ENCODE measurements at places on chromosomes 1 and 21.

GRCh38 chr1:157472056-157472701, 80.1 kb downstream of the FCRL5 start:
- no peak for DNase-seq

DNA sequence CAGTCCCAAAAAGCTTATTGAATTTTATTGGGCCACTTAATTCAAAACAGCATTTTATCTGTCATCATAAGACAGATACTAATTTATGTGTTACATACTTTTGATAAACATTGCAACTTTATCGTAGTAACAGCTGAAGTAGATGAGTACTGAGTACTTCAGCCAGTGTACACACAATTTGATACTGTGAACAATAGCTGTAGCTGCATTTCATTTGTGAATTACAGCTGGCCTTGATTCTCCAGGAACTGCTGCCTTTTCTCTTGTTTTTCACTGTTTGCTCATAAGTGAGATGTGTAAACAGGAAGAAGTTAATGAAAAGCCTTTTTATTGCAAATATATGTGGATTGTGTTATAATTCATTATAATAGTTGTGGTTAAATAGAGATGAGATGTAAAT, 10.2 kb downstream of the UAP1 start:
- no peak for DNase-seq

DNA sequence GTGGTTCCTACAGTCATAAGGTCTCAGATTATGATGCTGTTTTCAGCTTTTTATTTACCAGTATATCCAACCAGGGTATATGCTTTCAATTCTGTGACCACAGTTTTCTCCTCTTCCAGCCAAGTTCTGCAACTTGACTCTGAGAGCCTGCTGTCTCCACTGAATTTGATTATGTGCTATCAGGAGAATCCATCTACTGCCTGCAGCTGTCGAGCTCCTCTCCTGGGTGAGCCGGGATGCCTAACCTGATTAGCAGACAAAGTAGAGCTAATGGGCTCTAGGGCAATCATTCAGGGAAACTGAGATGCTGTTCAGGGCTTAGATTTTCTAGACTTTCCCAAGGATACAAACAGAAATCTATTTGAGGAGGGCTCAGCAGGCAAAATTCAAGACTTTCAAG, 271.5 kb upstream of the BEND5 start:
- no peak for DNase-seq

- no peak for DNase-seq
These were observed 6.8 kb upstream of the FAM89A start for GRCh38 chr1:231046730-231047395.

GRCh38 chr21:41768437-41769042, 1.7 kb upstream of the RIPK4 start:
- DNase-seq, result no peak

- DNase-seq, result no peak
These were observed 6.3 kb downstream of the PRCC start for GRCh38 chr1:156773607-156774006.

- DNase-seq, result no peak
These were observed 6.9 kb downstream of the TAF5L start for GRCh38 chr1:229619002-229619401.

GRCh38 chr1:28437924-28438699, 67.7 kb upstream of the RCC1 start:
- DNase-seq, result peak; percentile 22

DNA sequence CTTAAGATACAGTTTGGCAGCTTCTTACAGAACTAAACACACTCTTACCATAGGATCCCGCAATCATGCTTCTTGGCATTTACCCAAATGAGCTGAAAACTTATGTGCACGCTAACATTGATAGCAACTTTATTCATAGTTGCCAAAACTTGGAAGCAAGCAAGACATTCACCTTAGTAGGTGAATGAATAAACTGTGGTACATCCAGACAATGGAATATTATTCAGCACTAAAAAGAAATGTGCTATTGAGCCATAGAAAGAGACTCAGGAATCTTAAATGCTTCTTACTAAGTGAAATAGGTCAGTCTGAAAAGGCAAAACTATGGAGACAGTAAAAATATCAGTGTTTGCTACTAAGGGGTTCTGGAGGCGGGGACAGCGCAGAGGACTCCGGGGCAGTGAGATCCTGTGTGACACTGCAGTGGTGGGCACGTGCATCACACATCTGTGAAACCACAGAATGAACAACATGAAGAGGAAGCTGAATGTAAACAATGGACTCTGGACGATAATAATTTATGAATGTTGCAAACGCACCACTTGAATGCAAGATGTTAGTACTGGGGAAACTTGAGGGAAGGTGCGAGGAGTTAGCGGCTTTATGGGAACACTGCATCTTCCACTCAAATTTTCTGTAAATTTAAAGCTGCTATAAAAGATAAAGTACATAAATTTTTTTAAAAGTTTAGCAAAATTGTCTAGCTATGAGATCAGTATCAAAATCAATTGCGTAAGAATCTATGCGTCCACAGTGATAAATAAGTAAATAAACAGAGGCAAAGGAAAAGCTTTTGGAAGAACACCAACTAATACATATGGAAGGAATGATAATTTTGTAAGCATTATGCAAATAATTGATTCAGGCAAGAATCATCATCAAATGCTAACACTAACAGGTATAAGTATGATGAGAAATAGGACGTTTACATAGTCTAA, 15.4 kb upstream of the SPATC1L start:
- no peak for DNase-seq

- no peak for DNase-seq
These were observed 268.4 kb upstream of the NRIP1 start for GRCh38 chr21:15333136-15333710.

- DNase-seq, result no peak
These were observed 720 bp upstream of the F3 start for GRCh38 chr1:94542088-94542870.

DNA sequence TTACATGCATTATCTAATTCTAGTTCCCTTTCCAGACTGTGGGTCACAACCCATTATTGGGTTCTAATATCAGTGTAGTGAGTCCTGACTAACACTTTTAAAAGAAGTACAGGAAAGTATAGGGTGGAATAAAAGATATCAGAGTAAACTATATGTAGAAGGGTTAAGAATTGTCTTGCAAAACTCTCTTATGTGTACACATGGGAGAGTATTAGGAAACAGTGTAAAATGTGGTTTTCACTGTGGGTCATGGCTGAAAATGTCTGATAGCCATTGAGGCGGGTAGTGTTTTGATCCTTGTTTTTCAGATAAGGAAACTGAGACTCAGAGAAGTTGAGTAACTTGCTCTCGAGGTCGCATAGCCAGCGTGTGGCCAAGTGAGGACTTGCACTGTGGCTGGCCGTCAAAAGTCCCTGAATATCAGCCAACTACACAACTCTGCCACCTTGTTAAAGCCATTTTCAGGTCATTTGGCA, 18.5 kb upstream of the MTARC1 start:
- no peak for DNase-seq

DNA sequence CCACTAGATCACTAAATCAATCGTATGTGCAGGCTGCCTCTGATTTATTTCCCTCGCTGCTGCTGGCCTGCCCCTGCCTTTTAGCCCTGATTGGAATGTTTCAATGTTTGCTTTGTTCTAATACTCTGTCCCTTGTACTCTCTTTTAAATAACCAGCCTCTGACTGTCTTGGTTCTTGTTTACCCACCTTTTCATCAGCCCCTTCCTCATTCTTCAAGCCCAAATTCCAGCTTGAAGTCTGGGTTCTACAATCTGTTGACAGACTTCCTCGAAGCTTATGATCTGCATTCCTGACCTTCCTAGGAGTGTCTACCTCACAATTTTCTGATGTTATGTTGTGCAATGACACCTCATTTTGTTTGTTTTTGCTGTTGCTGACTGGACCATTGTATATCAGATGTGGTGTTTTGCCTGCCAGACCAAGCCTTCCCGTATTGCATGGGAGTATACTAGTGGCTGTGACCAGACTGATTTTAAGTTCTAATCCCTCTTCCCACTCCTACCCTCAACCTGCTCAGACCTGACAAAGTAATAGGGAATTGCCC, 46.6 kb upstream of the APOBEC4 start:
- DNase-seq, result no peak

DNA sequence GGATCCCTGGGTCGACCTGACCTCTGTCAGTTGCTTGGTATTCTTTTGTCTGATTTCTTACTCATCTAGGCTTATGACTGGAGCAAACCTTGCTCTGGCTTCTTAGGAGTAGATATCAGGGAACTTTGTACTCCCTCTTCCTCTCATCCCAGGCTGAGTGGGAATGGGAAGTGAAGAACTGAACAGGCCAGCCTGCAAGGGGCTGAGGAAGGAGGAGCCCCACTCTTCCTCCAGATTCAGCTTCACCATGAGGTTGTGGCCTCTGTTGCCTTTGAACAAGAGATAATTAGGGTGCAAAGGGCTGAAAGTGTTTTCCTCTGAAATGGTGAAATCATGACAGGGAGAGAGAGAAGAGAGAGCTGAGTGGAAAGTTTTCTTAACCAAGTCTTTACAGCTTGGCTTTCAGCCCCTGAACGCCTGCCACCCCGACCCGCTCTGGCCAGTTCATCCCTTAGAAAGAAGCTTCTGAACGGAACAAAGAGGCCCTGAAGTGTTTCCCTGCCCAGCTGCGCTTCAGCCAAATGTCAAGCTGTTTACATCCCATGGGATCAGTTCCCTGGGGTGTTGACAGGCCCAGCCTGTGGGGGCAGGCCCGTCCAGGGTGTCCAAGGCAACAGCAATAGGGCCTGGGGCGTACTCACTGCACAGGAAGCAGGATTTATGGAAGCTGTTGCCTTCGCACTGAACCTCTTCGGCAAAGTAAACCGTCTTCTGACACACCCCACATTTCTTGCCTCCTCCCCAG, 11.2 kb downstream of the CSRP1 start:
- peak; percentile 92 for DNase-seq

DNA sequence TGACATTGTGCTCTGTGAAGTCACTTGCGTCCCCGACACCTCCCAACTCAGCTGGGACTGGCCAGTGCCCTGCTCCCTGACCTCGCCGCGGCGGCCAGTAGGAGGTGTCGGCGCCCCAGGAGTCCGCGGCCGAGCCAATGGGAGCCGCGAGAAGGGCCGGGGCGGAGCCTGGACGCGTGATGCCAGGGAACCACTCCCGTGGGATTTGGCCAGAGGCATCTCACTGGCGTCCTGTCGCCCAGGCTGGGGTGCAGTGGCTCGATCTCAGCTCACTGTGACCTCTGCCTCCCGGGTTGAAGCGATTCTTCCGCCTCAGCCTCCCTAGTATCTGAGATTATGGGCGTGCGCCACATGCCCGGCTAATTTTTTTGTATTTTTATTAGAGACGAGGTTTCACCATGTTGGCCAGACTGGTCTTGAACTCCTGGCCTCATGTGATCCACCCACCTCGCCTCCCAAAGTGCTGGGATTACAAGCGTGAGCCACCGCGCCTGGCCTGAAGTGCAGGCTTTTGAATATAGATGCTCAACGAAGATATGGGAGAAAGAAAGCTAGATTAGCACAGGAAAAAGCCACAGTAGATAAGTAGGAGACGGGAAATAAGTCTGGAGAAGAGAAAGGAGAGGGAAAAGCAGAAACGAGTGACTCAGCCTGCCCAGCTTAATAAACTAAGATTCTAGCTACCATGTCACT, 38.0 kb downstream of the ZBTB8OS start:
- peak; percentile 84 for DNase-seq

GRCh38 chr21:21632926-21633325, 634.7 kb downstream of the NCAM2 start:
- DNase-seq, result no peak

- no peak for DNase-seq
These were observed 406 bp downstream of the KIAA0040 start for GRCh38 chr1:175192111-175192629.

GRCh38 chr1:153663211-153663610, 4.7 kb downstream of the SNAPIN start:
- DNase-seq, result no peak

GRCh38 chr1:176656257-176656995, 193.5 kb downstream of the PAPPA2 start:
- peak; percentile 1 for DNase-seq

- no peak for DNase-seq
These were observed 110.5 kb upstream of the COA6 start for GRCh38 chr1:234262754-234263105.

- no peak for DNase-seq
These were observed 21.3 kb downstream of the TMEM201 start for GRCh38 chr1:9609998-9610397.

- no peak for DNase-seq
These were observed 7.7 kb upstream of the PSMD4 start for GRCh38 chr1:151246786-151247185.

DNA sequence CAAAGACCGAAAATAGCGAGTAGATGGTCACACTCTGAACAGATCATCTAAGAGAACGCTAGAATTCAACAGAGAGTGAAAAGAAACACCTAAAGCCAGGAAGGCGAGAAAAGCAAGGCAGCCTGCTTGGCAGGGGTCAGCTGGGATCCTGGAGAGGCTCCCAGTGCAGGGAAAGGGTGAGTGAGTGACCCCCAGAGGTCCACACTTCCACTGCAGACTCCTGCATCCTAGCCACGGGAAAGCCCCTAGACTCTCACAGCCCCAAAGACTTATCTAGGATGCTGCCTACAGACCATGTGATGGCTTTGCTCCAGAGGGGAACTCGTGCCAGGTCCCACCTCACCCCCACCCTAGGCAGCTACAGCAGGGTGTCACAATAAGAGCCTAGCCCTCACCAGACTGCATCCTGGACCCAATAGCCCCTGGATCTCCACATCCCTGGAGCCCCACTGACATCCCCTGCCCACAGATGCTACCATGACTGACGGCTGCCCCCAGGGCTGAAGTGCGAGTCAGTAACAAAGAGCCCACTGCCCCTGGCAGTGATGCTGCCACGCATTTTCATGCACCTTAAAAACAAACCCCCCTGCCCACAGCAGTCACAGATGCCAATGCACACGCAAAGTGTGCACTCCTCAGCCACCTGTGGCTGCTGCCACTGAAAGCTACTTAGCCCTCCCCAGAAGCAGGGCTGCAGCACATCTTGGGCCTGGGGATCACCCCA, 62.2 kb downstream of the PSMG1 start:
- DNase-seq, result no peak

DNA sequence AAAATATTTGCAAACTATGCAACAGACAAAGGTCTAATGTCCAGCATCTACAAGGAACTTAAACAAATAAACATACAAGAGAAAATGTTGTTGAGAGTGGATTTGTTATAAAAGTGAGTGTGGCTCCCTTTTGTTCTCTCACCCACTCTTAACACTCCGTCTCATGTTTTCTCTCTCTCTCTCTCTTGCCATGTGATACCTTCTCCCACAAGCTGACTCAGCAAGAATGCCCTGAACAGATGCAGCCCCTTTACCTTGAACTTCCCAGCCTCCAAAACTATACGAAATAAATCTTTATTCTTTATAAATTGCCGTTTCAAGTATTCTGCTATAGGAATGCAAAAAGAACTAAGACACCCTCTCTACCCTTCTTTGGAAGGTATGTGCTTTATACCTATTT, 234.1 kb downstream of the ADGRL2 start:
- DNase-seq, result no peak
